ENCODE measurements at places on chromosomes 4 and X. TPM values are rescaled to one million over a fixed set of nuclear protein-coding genes. Genes with fewer than 3 reads are reported as not detected.
A peak's percentile ranks its signal among the peaks of the same experiment; 100 is the strongest.

RASL11B gene
- 12.7 TPM for total RNA-seq

DNA sequence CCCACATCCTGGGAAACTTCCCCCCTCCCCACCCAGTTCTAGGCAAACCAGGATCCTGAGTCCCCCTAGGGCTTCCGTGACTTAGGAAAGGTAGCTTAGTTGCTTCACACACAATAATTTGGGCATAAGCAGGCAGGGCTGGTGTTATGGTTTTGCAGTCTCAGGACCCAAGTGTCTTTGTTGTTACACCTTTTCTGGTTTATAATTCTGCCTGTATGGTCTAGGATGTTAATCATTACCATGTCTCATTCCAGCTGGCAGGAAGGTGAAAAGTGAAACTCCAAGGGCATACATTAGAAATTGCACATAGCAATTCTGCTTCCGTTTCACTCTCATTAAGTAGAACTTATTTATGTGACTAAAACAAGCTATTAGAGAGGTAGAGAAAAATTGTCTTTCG is 16.8 kb downstream of the UGT8 start:
- no peak for DNase-seq

NLRP2B gene
- total RNA-seq, result not detected

DNA sequence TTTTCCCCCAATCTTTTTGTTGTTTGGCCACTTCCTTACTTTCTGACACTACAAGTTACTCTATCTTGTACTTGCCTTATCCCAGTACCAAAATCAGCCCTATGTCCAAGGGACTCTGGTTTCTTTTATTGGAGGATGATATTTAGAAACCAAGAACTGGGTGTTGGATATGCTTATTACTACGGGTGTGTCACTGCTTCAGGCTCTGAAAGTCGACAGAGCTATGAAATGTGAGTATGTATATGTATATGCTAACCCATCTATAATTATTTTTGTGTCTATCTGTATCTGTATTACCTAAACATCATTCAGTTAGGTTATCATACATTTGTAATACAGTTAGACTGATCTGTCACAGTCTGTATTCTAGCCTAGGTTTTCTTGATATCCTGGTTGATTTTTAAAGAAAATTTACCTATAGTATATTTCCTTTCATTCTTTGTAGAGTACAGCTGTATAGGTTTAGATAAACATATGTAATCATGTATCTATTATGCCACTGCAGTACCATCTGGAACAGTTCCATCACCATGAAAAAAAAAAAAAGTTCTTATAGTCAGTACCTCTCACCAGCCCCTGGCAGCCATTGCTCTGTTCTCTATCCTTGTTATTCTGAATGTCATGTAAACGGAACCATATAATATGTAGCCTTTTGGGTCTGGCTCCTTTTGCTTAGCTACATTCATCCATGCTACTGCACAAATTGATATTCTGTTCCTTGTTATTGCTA is 18.1 kb downstream of the SEC24B start:
- no peak for DNase-seq

DNA sequence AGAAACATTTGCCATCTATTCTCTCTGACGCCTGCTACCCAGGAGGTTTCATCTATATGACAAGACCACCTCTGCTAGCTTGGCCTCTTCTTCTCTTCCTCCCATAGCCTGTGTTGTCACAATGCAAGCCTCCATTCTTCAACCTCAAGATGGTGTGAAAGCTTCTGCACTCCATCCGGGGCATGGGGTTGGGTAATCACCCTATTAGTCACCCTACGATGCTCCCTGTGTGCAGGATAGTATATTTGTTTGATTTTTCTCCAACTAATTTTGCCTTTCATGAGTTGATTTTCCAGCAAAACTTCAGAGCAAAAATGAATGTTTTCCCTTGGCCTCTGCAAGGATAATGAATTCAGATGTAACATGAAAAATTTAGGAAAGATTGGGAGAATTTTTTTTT is 128.0 kb upstream of the STS start:
- no peak for DNase-seq

AKAP4 gene
- total RNA-seq, result not detected

- no peak for DNase-seq
These were observed 113.6 kb downstream of the RTL9 start for GRCh38 chrX:110472265-110472664.

DNA sequence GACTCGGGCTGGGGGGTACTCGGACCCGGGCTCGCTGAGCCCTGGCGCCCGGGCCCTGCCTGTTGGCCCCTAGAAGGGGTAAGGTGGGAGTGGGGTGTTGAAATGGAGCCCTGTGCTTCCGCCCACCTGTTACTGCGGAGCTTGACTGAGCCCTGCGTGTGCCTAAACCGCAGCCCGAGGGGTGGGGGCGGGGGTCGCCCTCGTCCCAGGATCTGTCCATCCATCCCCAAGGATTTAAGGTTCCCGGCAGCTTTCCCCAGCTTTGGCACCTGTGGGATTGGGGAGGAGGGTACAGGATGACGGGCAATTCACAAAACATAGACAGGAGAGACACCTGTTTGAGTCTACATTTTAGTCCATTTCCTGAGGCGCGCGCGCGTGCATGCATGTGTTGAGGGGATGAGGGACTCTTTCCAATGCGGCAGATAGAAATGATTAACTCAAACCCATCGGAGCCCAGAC is 779 bp downstream of the GABRQ start:
- no peak for DNase-seq

NSDHL gene
- total RNA-seq, result 30.7 TPM

BEND4 gene
- total RNA-seq, result 0.09 TPM

TLR10 gene
- not detected for total RNA-seq

- DNase-seq, result no peak
These were observed 146.6 kb downstream of the TLL1 start for GRCh38 chr4:166019441-166020220.

TLL1 gene
- 6.0 TPM for total RNA-seq

CHRNA9 gene
- not detected for total RNA-seq

- no peak for DNase-seq
These were observed 36.4 kb downstream of the QDPR start for GRCh38 chr4:17475481-17475880.

DNA sequence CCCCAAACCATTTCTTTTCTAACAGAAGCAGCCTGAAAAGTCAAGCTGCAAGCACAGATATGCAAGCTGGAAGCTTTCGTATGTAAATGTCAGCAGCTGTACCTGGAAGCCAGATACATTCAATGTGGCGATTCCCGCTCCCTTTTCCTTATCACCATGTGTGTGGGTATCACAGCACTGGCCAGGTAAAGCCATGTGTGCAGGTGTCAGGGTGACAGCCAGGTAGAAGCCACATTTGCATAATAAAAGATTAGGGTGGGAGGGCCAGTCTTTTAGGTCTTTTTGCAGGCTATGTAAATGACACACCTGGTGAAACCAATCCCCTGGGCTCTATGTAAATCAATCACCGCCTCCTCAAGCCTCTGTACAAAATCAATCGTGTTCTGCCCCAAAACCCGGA is 50.1 kb downstream of the RXFP1 start:
- DNase-seq, result no peak

DNA sequence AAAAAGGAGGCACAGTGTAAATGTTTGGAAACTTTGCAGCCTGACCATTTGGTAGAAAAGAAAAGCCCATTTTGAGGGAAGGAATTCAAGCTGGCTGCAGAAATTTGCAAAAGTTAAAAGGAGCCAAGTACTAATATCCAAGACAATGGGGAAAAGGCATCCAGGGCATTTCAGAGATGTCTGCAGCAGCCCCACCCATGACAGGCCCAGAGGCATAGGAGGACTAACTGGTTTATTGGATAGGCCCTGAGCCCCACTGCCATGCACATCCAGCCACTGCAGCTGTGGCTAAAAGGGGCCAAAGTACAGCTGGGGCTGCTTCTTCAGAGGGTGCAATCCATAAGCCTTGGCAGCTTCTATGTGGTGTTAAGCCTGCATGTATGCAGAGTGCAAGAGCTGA is 104.9 kb downstream of the HS3ST1 start:
- no peak for DNase-seq

FBXL5 gene
- 89.6 TPM for total RNA-seq

- DNase-seq, result peak; percentile 65
These were observed 61.5 kb upstream of the MMAA start for GRCh38 chr4:145557720-145558119.

- DNase-seq, result peak; percentile 49
These were observed 112.8 kb upstream of the LRPAP1 start for GRCh38 chr4:3644849-3645627.

DNA sequence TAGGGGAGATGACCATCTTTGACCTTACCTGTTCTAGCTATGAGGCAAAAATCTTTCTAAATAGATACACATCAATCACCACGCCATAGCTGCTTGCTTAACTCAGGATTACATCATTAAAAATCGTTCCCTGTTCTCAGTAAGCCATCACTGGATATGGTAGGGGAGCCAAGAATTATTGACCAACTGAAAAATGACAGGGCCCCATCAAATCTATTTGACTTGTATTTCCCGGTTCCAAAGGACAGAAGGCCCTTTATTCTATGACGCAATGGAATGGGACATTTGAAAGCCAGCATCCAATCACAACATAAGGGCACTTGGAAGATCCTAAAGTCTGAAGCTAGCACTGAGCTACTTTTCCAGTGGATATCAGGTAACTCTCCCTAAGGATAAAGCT is 75.6 kb upstream of the NOCT start:
- DNase-seq, result no peak

SMIM31 gene
- not detected for total RNA-seq

- DNase-seq, result no peak
These were observed 15.4 kb downstream of the IGFBP7 start for GRCh38 chr4:57094832-57095223.

GRCh38 chrX:123971982-123972381 is 10.5 kb downstream of the STAG2 start:
- DNase-seq, result no peak

ZNF674 gene
- 3.2 TPM for total RNA-seq

- DNase-seq, result peak; percentile 67
These were observed 1.2 kb upstream of the ELF4 start for GRCh38 chrX:130111220-130112154.

PPP1R2C gene
- not detected for total RNA-seq

GRCh38 chr4:48255072-48255958 is 14.3 kb downstream of the TEC start:
- DNase-seq, result no peak

DNA sequence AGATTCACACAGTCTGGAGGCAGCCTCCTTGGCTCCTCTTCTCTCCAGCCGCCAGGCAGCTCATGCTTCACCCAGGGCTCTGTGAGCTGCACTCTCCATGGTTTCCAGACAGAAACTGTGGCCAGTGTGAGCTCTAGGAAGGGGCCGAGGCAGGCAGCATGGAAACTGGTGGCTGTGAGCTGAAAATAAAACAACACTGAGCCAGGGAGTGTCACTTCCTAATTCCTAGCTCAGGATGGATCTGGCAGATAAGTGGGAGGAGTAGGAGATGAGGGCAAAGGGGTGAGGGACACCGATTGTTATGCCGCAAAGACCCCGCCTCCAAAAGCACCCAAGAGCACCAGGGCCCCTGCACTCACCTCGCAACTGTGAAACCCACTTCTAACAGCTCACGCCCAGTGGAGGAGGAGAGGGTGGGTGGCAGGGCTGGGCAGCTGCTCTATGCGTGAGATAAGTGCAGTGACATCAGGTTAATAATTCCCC is 69.8 kb downstream of the FHDC1 start:
- DNase-seq, result peak; percentile 50
